ENCODE measurements at places on chromosomes 16 and 17. TPM values are rescaled to one million over a fixed set of nuclear protein-coding genes. Genes with fewer than 3 reads are reported as not detected.
A peak's percentile ranks its signal among the peaks of the same experiment; 100 is the strongest.

DNA sequence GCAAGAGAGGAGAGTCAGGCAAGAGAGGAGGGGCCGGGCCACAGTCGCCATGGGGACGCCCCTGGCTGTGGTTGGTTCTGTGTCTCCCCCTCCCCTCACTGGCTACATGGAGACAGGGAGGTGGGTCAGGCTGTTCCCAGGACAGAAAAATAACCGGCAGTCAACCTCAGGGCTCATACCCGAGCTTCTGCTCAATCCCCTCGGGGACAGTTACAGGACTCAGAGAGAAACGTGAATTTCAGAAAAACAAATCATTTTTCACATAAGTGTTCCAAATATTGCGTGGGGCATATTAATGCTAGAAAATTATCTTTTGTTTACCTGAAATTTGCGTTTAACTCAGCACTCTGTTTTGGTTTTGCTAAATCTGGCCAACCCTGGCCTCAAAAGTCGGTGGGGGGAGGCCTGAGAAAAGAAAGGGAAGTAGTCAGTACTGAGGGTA lies 22.2 kb upstream of the CPSF4L start:
- peak; percentile 88 for DNase-seq

Gene LPCAT2
- total RNA-seq: 42.1 TPM

DNA sequence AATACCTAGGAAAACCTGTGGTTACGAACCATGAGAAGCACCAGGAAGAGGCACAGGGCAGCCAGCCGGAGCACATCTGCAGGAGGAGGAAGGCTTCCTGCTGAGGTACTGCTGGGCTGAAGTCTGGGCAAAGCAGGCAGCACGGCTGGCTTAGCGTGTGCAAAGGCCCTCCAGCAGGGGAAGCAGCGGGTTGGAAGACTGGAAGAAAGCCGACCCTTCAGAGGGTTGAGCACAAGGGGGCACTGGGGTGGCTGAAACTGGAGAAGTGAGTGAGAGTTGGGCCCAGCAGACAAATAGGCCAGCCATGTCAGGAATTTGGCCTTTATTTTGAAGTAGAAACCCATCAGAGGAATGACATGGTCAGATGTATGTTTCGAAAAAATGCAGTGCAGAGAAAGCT lies 12.1 kb upstream of the HSD3B7 start:
- no peak for DNase-seq

DNA sequence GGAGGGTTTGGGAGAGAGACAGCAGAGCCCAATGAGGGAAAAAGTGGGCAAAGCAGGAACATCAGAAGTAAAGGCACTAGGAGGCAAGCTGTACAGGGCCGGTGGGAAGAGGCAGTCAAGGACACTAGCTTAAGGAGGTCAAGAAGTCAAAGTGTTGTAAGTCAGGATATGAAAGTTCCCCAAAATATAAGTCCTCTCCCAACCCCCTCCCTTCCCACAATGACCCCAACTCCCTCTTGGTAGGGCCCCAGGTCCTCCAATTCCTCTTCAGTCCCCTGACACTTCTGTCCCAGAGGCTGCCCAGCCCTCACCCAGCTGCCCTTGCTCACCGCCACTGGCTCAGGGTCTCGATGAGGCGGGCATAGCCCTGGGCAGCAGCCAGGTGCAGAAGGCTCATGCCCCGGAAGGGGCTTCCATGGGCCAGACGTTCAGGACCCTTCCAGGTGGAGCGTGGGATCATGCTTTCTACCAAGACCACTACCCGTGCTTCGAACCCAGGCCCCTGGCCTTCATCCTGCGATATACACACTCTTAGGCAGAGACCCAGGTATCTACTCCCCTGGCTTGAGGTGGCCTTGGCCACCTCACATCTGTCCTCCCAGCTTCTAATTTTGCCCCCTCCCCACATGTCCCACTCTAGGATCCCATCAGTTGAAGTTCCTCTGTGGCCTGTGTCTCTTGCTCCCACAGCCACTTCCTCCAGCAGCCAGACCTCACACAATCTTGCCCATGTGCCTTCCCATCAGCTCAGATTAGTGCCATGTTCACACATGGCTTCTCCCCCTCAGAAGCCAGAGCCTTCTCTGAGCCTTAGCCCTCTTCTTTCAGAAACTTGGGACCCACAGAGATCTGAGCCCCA lies 5.9 kb upstream of the SPAG7 start:
- no peak for DNase-seq

- DNase-seq: no peak
These were observed 123.4 kb upstream of the CACNG3 start for GRCh38 chr16:24132797-24133155.

DNA sequence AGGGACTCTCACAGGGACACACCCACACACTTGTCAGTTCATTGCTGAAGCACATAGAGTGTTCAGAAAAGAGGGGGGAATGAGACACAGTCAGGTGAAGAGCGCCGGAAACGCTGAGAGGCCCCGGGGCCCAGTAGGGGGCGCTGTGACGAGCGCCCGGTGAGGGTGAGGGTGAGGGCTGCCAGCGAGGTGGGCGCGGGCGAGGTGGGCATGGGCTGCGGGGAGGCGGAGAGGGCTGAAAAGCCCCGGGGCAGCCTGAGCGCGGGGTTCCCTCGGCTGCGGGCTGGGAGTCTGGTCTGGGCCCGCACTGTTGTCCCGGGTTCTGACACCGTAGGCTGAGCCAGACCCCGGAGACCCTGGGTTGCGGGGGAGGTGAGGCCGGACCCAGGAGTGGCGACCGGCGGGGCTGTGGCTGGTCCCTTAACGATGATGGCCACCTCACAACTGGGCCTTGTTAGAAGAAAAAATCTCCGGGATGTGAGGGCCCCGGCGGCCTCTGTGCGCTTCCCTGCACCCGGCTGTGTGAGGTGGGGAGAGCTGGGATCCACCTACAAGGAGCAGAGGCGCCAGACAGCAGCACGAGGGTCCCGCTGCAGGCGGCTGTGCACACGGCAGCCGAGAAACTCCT lies 91.4 kb downstream of the C16orf78 start:
- DNase-seq: no peak

DNA sequence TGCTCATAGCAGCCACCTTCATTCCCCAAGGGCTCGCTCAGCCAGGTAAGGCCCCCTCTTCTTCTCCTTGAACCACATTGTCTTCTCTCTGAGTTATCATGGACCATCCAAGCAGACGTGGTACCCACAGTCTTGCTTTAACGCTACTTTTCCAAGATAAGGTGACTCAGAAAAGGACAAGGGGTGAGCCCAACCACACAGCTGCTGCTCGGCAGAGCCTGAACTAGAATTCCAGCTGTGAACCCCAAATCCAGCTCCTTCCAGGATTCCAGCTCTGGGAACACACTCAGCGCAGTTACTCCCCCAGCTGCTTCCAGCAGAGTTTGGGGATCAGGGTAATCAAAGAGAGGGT lies 272 bp downstream of the CCL2 start:
- no peak for DNase-seq

DNA sequence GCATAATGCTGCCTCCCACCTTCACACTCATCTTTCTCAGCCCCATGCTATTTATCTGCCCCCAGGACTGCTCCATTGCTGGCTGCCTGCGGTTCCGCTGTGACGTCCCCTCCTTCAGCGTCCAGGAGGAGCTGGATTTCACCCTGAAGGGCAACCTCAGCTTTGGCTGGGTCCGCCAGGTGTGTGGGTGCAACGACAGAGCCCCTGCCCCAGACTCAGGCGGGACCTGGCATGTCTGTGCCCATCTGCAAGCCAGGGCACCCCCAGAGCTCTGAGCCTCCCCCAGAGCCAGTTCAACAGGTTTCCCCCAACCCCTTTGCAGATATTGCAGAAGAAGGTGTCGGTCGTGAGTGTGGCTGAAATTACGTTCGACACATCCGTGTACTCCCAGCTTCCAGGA lies 12.9 kb upstream of the ITGAD start:
- DNase-seq: no peak

DNA sequence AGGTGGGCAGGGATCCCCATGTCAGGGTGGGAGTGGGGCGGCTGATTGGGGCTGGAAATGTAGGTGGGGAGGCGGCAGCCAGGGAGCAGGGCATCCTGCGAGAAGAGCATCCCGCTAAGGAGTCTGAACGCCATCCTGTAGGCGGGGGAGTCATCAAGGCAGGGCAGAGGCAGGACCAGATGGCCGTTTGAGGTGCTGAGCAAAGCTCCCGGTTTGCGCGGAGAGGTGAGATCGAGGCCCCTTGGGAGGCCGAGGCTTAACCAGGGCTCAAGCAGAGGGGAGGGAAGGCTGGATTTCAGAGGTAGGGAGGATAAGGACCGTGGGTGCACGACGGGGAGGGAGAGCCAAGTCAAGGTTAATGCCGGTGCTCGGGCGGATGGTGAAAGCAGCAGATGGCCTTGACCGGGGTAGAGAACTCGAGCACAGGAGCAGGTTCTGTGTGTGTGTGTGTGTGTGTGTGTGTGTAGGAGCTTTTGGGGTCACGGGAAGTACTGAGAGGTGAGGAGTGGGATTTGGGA lies 472 bp upstream of the NME2 start:
- DNase-seq: no peak

Gene PHOSPHO1
- total RNA-seq: not detected

Gene SP6
- 1.5 TPM for total RNA-seq

Gene KRT27
- total RNA-seq: not detected

Gene DNASE1
- total RNA-seq: 21.4 TPM

- no peak for DNase-seq
These were observed 7.5 kb downstream of the UBE2Z start for GRCh38 chr17:48915459-48916282.

GRCh38 chr16:86590501-86591144 lies 12.3 kb downstream of the FOXL1 start:
- DNase-seq: no peak

Gene PRSS53
- total RNA-seq: not detected

DNA sequence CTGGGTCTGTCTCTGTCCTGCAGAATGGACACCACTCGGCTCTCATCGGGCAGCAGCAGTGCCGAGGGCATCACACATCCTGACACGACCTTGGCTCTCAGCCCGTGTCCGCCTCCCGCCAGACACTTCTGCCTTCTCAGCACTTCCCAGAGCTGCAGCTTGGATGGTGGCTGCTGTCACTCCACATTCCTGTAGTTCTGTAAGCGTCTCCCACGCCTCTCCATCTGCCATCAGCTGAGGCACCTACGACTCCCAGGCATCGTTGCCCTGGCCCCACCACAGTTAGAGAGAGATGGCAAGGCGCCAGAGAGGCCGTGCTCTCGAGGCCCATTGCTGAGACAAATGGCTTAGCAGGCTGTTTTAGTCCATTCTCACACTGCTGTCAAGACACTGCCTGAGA lies 195.9 kb upstream of the CHMP6 start:
- no peak for DNase-seq

DNA sequence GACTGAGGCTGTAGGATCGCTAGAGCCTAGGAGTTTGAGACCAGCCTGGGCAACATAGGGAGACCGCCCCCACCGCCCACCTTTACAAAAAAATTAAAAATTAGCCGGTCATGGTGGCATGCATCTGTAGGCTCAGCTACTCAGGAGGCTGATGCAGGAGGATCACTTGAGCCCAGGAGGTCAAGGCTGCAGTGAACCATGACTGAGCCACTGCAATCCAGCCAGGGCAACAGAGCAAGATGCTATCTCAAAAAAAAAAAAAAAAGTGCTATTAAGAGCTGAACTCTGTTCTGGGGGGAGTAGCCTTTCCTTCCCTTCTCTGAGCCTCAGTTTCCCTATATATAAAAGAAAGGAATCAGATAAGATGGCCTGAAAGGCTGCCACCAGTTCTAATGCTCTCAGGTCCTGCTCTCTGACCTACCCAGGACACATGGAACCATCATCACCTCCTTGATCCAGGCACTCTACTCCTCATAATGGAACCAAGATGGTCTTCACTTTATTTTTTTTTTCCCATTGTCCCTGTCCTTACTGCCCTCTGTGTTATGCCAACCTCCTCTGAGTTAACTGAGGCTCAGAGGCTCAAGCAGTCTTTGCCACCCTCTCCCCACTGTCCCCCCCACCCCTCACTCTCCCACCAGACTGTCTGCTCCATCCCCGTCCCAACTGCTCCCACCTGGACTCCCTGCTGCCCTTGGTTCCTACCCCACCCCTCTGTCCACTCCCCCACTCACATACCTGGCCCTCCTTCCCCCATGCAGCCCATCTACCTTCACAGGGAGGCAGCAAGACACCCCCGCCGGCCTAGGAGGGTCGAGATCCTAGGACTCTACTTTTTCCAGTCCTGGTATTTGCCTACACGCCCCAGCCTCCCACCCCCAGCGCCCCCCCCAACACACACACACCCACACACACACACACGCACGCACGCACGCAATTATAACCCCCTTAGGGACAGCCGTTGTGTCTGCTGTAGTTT lies 23.8 kb upstream of the EIF1 start:
- DNase-seq: no peak

DNA sequence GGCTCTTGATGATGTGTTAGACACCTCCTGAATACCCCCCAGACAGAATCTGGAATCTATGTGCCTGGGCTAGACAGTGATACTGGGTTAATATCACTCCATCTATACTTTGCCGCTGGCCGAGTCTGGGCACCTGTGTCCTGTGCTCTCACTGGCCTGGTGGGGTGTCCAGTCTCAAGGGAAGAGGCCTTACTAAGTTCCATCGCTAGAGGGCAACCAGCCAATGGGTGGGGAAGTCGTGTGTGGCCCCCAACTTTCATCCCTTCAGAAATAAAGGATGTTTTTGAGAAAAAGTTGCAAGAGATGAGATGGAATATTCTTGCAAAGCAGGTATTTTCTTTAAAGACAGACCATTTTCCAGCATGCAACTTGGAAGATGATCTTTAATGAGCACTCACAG lies 1.6 kb upstream of the GLP2R start:
- DNase-seq: no peak

- no peak for DNase-seq
These were observed 18.2 kb upstream of the BHLHA9 start for GRCh38 chr17:1251866-1252608.

DNA sequence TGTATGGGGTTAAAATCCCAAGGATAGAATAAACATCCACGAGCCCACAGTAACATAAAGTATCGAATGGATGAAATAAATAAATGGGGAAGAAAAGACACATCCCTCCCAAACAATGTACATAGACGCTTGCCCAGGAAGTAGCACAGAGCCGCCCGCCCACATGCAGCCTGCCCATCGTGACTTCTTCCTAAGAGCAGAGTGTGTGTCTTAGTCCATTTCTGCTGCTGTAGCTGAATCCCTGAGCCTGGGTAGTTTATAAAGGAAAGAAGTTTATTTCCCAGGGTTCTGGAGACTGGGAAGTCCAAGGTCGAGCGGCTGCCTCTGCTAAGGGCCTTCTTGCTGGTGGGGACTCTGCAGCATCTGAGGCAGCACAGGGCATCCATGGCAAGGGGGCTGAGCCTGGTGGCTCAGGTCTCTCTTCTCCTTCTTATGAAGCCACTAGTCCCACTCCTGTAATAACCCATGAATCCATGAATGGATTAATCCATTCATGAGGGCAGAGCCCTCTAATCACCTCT lies 39.4 kb upstream of the ZNF469 start:
- DNase-seq: no peak

- no peak for DNase-seq
These were observed 231.7 kb downstream of the HAPSTR1 start for GRCh38 chr16:9323170-9323569.

GRCh38 chr17:31397256-31397939 lies 5.9 kb downstream of the RAB11FIP4 start:
- DNase-seq: no peak

GRCh38 chr17:41406205-41406604 lies 8.8 kb upstream of the KRT31 start:
- no peak for DNase-seq

All from uterus (tissue), 4 donors.